Neural progenitor cell (in vitro differentiated cells): ENCODE measurements at places on chromosomes 3 and 15.

DNA sequence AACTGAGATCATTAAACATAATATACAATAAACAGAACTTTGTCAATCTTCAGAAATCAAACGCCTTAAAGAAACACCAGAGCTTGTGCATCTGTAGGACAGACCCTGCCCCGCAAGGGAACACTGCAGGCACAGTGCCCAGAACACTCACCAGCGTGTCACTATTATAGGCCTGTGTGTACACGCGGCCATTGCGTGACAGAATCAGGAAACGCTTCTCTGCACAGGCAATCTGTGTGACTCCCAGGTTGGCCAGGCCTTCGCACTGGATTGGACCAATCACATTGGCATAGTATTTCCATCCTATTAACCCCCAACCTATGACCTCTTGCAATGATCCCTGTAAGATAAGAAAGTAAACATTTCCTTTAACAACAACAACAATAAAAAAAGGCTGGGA, 52.9 kb downstream of the HERC2 start:
- H3K4me3 ChIP-seq, result no peak overlapping the region
- H3K36me3 ChIP-seq, result no peaks in the 10 kb centered on the region
- H3K27me3 ChIP-seq, result no peaks in the 10 kb centered on the region
- no peaks in the 10 kb centered on the region for H3K4me1 ChIP-seq

DNA sequence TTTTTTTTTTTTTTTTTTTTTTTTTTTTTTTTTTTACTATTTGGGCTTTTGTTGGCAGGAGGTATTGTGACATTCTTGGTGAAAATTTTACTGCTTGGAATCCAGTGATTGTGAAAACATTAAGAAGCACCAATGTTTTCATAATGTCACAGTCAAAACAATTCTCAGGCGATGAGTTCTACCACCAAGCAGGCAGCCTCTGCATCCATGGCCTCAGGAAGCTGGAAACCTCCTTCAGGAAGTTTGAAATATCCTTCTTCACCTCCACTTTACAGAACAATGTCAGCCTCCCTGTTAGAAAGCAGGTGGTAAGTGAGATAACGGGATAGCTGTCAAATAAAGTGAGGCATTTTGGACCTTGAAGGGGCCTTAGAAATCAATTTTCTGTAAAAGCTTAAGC, 98.3 kb downstream of the MEX3B start:
- H3K4me1 ChIP-seq, result peaks cover 4% of the 10 kb centered on the region
- H3K4me3 ChIP-seq, result no peak overlapping the region
- H3K27ac ChIP-seq, result no peak overlapping the region

DNA sequence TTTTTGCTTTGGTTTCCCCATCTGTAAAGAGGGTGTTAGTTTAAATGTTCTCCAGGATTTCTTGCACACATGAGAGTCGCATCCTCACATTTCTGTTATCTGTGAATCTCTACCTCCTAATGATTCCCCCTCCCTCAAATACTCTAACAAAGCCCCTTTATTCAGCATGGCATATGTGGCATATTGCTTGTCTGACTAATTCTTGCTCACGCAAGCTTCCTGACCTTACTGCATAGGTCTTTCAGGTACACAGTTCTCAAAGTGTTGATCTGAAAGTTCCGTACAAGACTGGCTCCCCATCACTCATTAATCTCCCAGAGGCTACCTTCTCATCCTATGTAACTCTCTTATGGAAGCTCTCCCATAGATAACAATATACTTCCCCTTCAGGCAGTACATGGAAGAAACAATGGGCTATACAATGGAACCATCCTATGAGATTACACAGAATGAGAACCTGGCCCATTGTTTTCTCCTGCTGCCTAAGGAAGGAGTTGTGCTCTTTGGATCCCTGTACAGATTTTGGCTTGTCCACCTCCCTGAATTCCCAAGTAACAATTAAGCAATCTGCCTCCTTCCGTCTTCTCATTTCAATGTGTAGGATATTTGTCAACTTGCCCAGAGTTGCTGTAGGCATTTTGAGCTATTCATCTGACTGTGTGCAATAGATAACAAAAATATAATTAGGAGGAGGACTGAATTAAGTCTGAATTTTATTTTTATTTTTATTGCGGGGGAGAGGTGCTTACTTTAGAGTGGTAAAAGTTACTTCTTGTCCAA, 51.0 kb downstream of the PPARG start:
- H3K4me3 ChIP-seq, result no peak overlapping the region
- H3K27ac ChIP-seq, result no peak overlapping the region
- DNase-seq, result peak; percentile 9
- no peaks in the 10 kb centered on the region for H3K4me1 ChIP-seq

GRCh38 chr3:76349715-76350480, 564.5 kb upstream of the ZNF717 start:
- H3K4me3 ChIP-seq, result no peak overlapping the region
- no peaks in the 10 kb centered on the region for H3K36me3 ChIP-seq
- H3K4me1 ChIP-seq, result peaks cover 8% of the 10 kb centered on the region
- no peak overlapping the region for H3K27ac ChIP-seq

DNA sequence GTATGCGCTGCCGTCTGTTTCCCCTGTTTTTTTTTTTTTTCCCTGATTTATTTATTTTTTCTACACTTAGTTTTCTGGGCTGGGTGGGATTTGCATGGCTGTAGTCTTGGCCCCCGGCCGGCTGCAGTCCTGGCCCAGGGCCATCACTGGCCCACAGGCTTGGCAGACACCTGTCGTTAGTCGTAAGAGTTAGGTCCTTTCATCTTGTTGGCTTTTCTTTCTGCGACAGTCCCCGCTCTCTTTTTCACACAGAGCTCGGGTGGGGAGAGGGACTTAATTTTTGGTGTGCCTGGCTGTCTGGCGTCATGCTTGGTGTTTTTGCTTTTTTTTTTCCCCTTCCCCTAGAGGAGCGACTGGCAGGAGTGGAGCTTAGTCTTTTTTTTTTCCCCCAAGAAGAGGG, 183.4 kb downstream of the KLF13 start:
- no peaks in the 10 kb centered on the region for H3K4me1 ChIP-seq
- H3K4me3 ChIP-seq, result no peak overlapping the region
- DNase-seq, result no peak
- H3K36me3 ChIP-seq, result no peaks in the 10 kb centered on the region
- no peak overlapping the region for H3K27ac ChIP-seq

GRCh38 chr3:83514130-83514914, 1444.5 kb upstream of the CADM2 start:
- H3K4me1 ChIP-seq, result peaks cover 3% of the 10 kb centered on the region
- H3K27me3 ChIP-seq, result no peaks in the 10 kb centered on the region
- no peak for DNase-seq
- no peaks in the 10 kb centered on the region for H3K36me3 ChIP-seq

DNA sequence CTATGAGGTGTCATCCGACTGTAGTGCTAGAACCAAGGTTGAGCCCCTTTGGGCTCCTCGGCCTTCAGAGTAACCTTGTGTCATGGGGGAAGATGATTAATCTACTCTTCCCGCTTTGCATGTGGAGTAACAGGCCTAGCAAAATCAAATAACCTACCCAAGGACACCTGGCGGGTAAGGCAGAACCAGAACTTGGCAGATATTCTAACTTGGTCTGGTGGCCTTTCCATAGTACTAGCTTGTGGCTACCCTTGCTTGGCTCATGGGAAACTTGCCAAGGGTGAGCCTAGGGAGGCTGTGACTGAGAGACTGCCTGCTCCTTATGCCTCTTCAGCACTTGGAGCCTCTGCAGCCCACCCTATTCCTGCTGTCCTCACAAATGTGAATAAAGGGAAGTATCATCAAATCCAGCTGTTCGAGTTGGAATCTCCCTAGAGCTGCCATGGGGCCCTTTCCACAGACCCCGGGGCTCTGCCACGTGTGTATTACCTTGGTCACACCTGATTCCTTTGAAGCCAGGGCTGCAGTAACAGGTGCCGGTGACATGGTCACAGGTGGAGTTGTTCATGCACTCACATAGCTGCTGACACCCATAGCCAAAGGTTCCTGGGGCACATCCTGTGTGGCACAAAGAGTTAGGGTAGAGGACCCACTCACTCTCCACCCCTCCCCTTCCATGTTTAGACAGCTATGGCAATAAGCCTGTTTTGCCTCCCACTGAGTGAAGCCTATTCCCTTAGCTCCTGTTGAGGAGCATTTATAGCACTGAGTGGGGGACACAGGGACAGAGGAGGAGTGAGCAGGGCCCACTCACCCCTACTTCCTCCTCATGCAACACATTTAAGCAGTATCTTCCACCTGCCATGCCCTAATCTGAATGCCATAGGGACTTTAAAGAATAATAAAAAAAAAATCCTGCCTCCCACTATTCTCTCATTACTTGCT, 46.0 kb downstream of the RAB11A start:
- H3K36me3 ChIP-seq, result no peaks in the 10 kb centered on the region
- DNase-seq, result no peak
- H3K27ac ChIP-seq, result no peak overlapping the region
- no peaks in the 10 kb centered on the region for H3K27me3 ChIP-seq

DNA sequence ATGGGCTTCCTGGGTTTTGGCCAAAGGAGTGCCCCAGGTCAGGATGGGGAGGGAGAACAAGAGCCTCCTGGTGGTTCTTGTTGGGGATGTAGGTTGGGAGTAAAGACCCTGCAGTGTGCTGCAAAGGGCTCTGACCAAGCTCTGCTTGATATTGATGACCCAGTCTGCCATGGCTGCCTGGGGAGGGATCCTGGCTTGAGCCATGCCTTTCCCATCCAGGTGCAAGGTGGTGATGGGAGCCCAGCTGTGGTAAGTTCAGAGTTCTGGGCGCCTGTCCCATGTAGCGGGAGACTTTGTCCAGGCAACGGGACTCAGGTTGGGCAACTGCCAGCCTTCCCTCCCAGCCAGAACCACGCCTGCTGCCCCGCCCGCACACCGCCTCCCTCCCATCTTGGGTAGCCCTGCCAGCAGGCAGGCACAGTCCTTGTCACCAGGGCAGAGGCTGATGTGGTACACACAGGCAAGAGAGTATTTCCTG, 2.6 kb downstream of the GNAI2 start:
- H3K4me1 ChIP-seq, result peaks cover 55% of the 10 kb centered on the region
- H3K4me3 ChIP-seq, result peak overlapping the region; percentile 89
- no peak for DNase-seq
- H3K27me3 ChIP-seq, result no peaks in the 10 kb centered on the region
- H3K36me3 ChIP-seq, result no peaks in the 10 kb centered on the region

DNA sequence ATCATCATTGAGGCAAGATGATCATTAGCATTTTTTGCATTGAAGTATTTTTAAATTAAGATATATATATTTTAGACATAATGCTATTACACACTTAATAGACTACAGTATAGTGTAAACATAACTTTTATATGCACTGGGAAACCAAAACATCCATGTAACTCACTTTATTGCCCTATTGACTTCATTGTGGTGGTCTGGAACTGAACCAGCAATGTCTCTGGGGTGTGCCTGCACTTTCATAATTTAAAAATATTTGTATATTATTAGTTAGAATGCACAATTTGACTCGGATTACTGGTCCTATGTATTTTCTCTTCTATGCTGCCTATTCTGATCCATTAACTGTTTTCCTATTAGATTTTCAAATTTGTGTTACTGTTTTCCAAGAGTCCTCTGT, 109.1 kb upstream of the SPATA12 start:
- no peaks in the 10 kb centered on the region for H3K4me1 ChIP-seq
- no peaks in the 10 kb centered on the region for H3K27me3 ChIP-seq
- H3K4me3 ChIP-seq, result no peak overlapping the region
- H3K36me3 ChIP-seq, result no peaks in the 10 kb centered on the region
- DNase-seq, result no peak
- no peak overlapping the region for H3K27ac ChIP-seq

GRCh38 chr3:175041369-175041768, 182.2 kb downstream of the NAALADL2 start:
- H3K27ac ChIP-seq, result no peak overlapping the region
- no peaks in the 10 kb centered on the region for H3K36me3 ChIP-seq
- no peak for DNase-seq
- H3K27me3 ChIP-seq, result no peaks in the 10 kb centered on the region

- H3K36me3 ChIP-seq, result no peaks in the 10 kb centered on the region
- no peak overlapping the region for H3K4me3 ChIP-seq
- DNase-seq, result no peak
- H3K4me1 ChIP-seq, result peaks cover 16% of the 10 kb centered on the region
- no peaks in the 10 kb centered on the region for H3K27me3 ChIP-seq
Observed at GRCh38 chr3:37809846-37810447, 51.7 kb upstream of the CTDSPL start.

- H3K27ac ChIP-seq, result no peak overlapping the region
- H3K4me1 ChIP-seq, result peaks cover 34% of the 10 kb centered on the region
- no peak overlapping the region for H3K4me3 ChIP-seq
- H3K36me3 ChIP-seq, result no peaks in the 10 kb centered on the region
- H3K27me3 ChIP-seq, result no peaks in the 10 kb centered on the region
Observed at GRCh38 chr3:71454512-71455403, 128.8 kb downstream of the FOXP1 start.

DNA sequence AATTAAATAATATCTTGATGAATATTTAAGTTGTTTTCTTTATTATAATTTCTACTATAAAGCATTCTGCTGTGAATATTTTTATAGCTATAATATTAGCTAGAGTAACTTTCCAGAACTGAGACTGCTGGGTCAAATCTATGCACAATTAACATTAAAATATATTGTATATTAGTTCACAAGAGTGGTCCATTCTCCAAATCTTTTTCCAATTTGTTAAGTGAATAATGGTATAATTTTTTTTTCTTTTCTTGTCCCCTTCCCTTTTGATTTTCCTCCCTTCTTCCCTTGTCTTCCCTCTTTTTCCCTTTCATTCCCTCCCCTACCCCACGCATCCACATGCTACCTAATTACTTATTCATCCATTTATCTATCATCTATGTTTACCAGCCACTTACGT, 977.5 kb downstream of the TUSC7 start:
- peaks cover 13% of the 10 kb centered on the region for H3K4me1 ChIP-seq
- no peak overlapping the region for H3K27ac ChIP-seq
- DNase-seq, result no peak
- H3K36me3 ChIP-seq, result no peaks in the 10 kb centered on the region
- no peak overlapping the region for H3K4me3 ChIP-seq

DNA sequence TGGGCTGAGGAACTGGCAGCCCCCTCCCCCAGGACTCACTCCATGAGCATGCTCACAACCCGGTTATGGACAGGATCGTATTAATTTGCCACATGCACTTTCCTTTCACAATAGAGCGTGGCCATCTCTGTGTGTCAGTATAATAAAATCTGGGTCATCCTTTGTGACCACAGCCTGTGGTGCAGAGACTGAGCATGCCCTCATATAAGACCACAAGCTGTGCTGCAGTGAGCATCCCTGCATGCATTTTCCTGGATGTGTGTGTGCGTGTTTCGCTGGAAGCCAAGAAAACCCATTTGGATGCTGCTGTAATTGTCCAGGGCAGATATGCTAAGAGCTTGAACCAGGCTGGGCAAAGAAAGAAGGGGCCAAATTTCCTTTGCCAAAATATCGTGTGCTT, 39.7 kb downstream of the CYP11A1 start:
- no peak overlapping the region for H3K27ac ChIP-seq
- H3K36me3 ChIP-seq, result no peaks in the 10 kb centered on the region
- no peaks in the 10 kb centered on the region for H3K27me3 ChIP-seq
- no peak for DNase-seq

- H3K4me3 ChIP-seq, result peak within 1 kb of the TSS; percentile 38
- H3K36me3 ChIP-seq, result no peaks in the 10 kb centered on the region
Observed at GRCh38 chr3:52834871-52835501, at the start of gene MUSTN1. TSS of gene MUSTN1 (minus strand) at chr3:52835019. CDS start at chr3:52834948, 71 bp downstream.

- peaks cover 30% of the 10 kb centered on the region for H3K4me1 ChIP-seq
- H3K4me3 ChIP-seq, result no peak overlapping the region
- DNase-seq, result no peak
- no peaks in the 10 kb centered on the region for H3K36me3 ChIP-seq
- H3K27ac ChIP-seq, result no peak overlapping the region
Observed at GRCh38 chr15:99999282-100000070, 266.2 kb upstream of the LYSMD4 start.

GRCh38 chr15:60840306-60840702, 361.4 kb upstream of the ICE2 start:
- no peaks in the 10 kb centered on the region for H3K27me3 ChIP-seq
- no peak overlapping the region for H3K27ac ChIP-seq
- no peak for DNase-seq
- H3K36me3 ChIP-seq, result no peaks in the 10 kb centered on the region

- no peak for DNase-seq
- no peaks in the 10 kb centered on the region for H3K36me3 ChIP-seq
- H3K27me3 ChIP-seq, result no peaks in the 10 kb centered on the region
- no peak overlapping the region for H3K4me3 ChIP-seq
Observed at GRCh38 chr3:42096796-42097565, 5.8 kb downstream of the TRAK1 start.
